ENCODE measurements at places on chromosomes 1 and 21.
A peak's percentile ranks its signal among the peaks of the same experiment; 100 is the strongest.

DNA sequence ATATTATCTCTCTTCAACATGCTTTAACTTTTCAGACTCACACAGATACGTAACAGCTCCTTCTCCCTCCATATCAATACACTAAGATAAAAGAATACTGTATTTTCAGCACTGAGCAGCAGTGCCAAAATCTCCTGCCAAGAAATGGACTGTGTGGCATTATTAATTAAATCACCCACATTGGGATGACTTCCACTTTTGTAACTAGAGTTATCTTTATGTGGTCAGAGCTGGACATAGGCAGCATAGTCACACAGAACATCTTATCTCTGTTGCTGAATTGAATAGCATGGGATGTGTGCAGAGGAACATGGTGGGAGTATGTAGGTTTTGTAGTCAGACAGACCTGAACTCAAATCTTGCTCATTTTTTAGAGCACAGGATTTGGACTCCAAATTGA lies 41.4 kb upstream of the CACYBP start:
- DNase-seq: no peak

DNA sequence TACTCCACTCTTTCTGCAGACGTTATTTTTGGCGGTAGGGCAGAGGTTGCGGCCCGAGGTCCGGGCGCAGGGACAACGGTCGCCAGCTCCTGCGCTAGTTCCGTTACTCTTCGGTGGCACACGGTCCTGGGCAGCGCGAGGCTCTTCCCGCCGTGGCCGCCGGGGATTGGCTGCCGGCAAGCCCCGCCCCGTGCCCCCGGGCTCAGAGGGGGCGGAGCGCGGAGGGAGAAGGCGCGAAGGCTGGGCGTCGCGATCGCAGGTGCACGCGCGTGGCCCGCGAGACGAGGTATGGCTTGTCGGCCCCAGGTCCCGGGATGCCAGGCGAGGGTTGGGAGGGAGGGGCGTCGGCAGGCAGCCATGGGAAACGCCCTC lies 518 bp upstream of the SHE start:
- DNase-seq: no peak

- DNase-seq: no peak
Measured at GRCh38 chr1:115690972-115691371, 49.2 kb downstream of the VANGL1 start.

- peak; percentile 61 for DNase-seq
Measured at GRCh38 chr1:202184750-202185460, 8.7 kb upstream of the LGR6 start.

GRCh38 chr1:52713590-52713989 lies 12.7 kb upstream of the ZYG11B start:
- DNase-seq: no peak

- no peak for DNase-seq
Measured at GRCh38 chr1:230285351-230285750, 140.8 kb downstream of the PGBD5 start.

- DNase-seq: no peak
Measured at GRCh38 chr21:32007456-32007855, 134.6 kb downstream of the HUNK start.

GRCh38 chr1:233673261-233673946 lies 59.5 kb downstream of the KCNK1 start:
- no peak for DNase-seq

GRCh38 chr1:5029136-5029535 lies 374.7 kb downstream of the AJAP1 start:
- no peak for DNase-seq
